ENCODE measurements at places on chromosomes 3 and 15.

GRCh38 chr15:33616475-33616874, 305.7 kb downstream of the RYR3 start:
- DNase-seq, result no peak

- DNase-seq, result no peak
Measured at GRCh38 chr15:92883163-92883875, 16.8 kb upstream of the CHD2 start.

- no peak for DNase-seq
Measured at GRCh38 chr3:32432711-32433530, 41.3 kb downstream of the CMTM7 start.

DNA sequence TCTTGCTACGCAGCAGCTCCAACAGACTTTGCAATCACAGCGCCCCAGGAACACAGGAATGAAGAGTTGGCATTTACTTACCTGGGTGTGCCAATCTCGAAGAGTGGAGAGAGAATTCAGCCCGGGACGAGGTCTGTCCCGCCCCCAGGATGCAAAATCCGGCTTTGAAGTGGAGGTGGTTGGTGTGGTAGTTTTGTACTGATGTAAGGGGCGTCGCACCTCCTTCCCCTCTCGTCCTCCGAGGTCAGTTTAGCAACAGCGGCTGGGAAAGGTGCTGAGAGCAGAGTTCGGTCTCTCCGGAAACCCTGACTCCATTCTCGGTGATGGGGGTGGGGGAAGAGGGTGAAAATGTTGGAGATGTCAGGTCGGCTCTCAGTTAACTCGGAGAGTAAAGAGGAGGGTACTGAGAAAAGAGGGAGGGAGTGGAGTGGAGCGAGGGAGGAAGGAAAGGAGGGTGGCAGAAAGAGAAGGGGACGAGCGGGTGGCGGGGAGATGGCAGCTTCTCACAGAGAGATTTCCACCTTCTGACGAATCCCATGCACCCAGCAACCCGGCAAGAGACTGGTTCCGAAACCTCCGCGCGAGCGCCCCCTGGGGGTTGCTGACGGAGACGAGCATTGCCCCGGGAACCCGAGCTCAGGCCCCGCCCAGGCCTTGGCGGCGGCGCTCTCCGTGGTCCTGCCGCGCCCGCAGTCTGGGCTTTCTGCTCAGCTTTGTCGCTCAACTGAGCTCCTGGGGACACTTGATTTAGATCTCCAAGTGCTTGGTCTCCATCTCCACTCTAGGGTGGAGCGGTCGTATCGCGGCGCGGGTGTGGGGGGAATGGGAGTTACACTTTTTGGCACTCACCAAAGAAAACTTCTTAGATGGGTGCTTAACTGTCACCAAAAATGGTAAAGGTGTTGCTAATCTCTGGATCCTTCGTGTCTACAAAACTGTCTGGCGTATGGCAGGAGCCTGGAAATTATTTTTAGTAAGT, at the start of gene CPNE4:
CPNE4 (minus strand) TSS at position 529 of the 979 bp plus-strand sequence.
- DNase-seq, result peak; percentile 17

DNA sequence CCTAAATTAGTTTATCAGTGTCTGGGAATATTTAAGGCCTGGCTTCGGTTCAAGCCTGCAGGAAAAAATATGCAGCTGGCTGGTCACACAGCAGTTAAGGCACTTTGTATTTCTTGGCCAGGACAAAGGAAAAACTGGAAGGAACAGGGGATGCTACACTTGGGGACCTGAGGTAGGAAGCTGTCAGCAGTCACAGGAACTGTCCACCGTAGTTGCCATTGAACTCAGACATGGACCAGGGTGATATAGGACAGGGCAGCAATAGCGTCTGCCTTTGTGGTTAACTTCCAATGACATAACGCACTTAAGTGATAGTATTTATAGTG, 49.1 kb downstream of the NR1D2 start:
- no peak for DNase-seq

GRCh38 chr15:40048211-40048792, 9.3 kb upstream of the SRP14 start:
- DNase-seq, result no peak

- DNase-seq, result no peak
Measured at GRCh38 chr3:129016356-129016719, 15.2 kb downstream of the EFCC1 start.

- no peak for DNase-seq
Measured at GRCh38 chr15:52483707-52484106, 45.0 kb downstream of the MYO5A start.

GRCh38 chr3:148922467-148922866, 57.4 kb downstream of the CPA3 start:
- no peak for DNase-seq

- DNase-seq, result no peak
Measured at GRCh38 chr15:29242456-29243242, 27.0 kb downstream of the NSMCE3 start.

DNA sequence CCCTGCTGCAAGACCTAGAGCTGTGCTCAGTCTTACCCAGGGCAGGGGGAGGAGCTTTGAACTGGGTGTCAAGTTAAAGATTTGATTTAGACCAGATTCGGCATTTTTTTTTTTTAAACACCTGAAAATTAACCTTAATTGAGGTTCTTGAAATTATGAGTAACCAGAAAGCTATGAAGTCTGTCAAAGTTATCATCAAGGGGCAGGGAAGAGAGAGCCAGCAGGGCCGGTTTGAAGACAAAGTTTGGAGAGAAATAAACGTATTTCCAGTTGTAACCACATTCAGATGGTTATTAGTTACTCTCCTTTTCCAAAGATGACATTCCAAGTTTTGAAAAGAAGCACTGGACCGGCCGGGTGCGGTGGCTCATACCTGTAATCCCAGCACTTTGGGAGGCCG, 12.0 kb downstream of the TMEM266 start:
- no peak for DNase-seq

DNA sequence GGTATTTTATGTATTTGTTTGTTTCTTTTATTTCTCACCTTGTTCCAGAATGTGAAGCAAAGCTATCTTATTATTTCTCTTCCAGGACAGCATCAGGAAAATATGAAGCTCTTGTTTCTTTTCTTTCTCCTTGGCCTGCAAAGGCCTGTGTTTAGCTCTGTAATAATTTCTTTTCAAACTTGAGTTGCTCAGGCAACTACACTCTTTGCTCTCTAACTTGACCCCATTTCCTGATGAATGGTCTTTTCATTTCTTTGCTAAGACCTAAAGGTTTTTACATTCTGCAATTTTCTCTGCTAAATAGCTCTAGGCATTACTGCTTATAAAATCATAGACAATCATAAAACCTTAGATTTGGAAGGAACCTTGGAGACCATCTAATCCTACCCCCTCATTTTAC, 26.2 kb upstream of the ZNF770 start:
- no peak for DNase-seq

DNA sequence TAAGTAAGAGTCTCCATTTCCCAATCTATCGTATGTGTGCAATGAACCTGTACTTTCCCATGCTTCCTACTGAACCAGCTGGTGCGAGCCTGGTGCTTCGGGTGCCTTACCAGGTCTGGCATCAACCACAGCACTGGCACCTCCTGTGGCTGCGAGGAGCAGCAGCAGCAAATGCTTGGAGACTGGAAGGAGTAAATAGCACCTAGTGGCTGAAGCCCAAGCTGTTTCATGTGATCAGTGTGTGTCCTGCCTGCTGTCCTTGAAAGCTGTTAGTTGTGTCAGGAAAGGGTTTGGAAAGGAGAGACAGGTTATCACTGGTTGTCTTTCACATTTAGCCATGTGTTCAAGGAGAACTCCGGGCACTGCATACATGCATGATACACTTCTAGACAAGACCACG, 31.8 kb downstream of the PCOLCE2 start:
- no peak for DNase-seq

- peak; percentile 45 for DNase-seq
Measured at GRCh38 chr15:92907896-92908712, 8.0 kb downstream of the CHD2 start.

- DNase-seq, result no peak
Measured at GRCh38 chr3:169255511-169255910, 408.0 kb downstream of the MECOM start.

- DNase-seq, result no peak
Measured at GRCh38 chr3:134232151-134232550, 18.5 kb downstream of the RYK start.

DNA sequence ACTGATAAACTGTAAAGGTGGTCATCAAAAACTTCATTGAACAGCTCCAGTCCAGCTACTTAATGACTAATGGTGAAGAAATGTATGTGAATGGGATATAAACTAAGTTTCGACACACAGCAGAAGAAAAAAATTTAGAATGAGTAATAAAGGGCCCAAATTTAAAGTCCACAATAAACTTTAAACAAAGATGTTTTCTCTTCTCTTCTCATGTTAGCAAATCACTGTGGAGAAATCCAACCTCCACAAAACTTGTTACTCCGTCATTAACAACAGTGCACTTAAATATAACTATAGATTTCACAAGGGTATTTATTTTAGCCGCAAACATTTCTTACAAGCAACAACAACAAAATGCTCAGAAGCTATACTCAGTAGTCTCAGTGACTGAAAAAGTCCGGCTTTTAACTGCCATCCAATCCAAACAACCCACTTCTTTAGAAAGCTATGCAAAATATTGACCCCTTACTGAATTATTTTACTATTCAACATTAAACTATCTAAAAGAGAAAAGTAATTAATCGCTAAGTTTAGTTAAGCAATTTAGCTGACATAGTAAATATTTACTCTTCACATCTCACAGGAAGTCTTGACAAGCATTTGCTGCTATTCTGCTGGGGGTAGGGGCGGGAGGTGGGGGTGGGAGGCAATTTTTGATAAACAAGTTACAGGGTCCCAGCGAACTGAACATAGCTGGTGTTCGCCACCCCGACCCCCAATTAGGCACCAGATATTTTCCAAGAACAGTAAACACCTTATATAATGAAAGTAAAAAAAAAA, 2.4 kb downstream of the IGF2BP2 start:
- DNase-seq, result no peak

- no peak for DNase-seq
Measured at GRCh38 chr15:82810890-82811426, 1.5 kb downstream of the WHAMM start.

- DNase-seq, result no peak
Measured at GRCh38 chr3:84836961-84837360, 121.8 kb upstream of the CADM2 start.

GRCh38 chr15:72515591-72516389, 41.7 kb downstream of the ARIH1 start:
- no peak for DNase-seq

GRCh38 chr3:117165601-117166051, 456.0 kb downstream of the TUSC7 start:
- no peak for DNase-seq

- no peak for DNase-seq
Measured at GRCh38 chr3:69963643-69964042, 35.9 kb upstream of the SAMMSON start.

- no peak for DNase-seq
Measured at GRCh38 chr15:51696566-51696965, 15.3 kb downstream of the SCG3 start.

DNA sequence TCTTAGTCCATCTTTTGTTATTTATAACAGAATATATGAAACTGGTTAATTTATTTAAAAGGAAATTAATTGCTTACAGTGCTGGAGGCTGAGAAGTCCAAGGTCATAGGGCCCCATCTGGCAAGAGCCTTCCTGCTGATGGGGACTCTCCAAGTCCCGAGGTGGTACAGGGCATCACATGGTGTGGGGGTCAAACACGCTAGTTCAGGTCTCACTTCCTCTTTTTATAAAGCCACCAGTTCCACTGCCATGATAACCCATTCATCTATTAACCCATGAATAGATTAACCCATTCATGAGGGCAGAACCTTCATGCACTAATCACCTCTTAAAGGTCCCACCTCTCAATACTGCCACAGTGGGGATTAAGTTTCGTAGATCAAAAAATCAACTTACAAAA, 659.3 kb downstream of the NAALADL2 start:
- no peak for DNase-seq

DNA sequence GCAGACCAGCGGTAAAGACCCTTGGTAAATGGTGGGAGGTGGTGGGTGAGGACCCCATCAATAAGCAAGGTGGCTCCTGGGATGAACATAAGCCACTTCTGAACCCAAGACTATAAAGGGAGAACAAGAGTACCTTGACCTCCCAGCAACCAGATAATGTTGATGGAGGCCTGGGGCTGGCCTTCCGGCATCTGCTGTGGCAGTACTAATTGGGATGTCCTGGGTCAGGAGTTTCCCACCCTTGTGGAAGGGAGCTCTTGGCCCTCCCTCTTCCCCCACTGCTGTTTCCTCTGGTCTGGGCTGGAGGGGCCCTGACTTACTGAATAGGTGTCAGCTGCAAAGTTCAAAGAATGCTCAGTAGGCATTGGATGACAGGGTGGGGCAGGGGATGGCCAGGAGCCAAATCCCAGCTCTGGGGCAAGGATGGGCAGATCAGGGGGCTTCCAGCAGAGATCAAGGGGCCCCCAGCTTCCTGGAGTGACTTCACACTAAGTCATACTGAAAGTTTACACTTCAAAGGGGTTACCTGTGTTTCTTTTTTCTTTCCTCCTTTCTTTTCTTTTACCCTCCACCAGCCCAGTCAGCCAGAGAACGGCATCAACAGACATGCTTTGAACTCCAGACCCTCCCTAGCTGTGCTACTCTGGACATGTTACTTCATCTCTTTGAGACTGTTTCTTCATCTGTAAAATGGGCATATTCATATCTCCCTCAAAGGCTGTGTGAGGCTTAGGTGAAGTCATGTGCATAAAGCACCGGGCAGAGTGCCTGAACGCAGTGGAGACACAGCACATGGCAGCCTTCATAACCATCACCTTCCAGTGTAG, 1.5 kb downstream of the RBP1 start:
- no peak for DNase-seq

DNA sequence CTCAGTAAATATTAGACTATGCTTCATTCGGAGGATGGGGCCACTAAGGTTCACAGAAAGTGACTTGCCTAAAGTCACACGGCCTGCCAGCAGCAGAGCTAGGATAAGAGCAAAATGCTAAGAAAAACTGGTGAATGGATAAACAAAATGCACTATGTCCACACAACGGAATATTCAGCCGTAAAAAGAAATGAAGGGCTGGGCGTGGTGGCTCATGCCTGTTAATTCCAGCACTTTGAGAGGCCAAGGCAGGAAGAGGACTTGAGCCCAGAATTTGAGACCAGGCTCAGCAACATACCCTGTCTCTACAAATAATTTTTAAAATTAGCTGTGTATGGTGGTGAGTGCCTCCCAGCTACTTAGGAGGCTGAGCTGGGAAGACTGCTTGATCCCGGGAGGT, 7.7 kb downstream of the TKT start:
- DNase-seq, result no peak

- no peak for DNase-seq
Measured at GRCh38 chr3:159727506-159727905, 261.1 kb upstream of the IL12A start.

GRCh38 chr3:190619761-190620160, 105.9 kb downstream of the IL1RAP start:
- DNase-seq, result no peak

- no peak for DNase-seq
Measured at GRCh38 chr15:101642361-101642760, 9.8 kb downstream of the TM2D3 start.

DNA sequence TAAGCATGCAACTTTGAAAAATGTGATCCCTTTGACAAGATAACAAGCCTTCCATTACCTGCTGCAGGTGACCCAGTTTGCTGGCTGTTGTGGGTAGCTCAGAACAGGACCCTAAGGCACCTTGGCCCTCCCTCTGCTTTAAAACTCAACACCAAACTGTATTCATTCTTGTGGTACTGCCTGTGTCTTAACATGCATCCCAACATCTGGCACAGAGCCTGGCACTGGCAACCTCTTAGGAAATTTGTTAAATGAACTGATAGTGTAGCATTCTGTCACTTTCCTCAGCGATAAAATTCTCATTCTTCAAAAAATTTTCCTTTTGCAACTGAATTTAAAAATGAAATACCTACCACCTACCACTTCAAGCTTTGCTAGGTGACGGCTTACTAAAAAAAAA, 287.3 kb upstream of the ADAMTS9 start:
- no peak for DNase-seq

- no peak for DNase-seq
Measured at GRCh38 chr3:39279745-39280517, at the start of gene CX3CR1. TSS of gene CX3CR1 (minus strand) at chr3:39280036. CDS start at chr3:39266509, 13,527 bp downstream.
